ENCODE measurements at places on chromosomes 16 and 17.
A peak's percentile ranks its signal among the peaks of the same experiment; 100 is the strongest.

DNA sequence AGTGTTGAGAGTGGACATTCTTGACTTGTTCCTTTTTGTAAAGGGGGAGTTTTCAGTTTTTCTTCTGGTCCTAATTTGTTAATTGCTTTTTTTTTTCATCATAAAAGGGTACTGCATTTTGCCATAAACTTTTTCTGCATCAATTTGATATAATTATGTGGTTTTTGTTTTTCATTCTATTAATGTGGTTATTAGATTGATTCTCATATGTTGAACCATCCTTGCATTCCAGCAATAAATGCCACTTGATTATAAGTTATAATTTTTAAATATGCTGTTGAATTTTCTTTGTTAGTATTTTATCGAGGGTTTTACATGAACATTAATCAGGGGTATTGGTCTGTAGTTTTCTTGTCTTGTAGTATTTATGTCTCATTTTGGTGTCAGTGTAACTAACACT is 87.2 kb upstream of the SMIM36 start:
- DNase-seq: no peak

DNA sequence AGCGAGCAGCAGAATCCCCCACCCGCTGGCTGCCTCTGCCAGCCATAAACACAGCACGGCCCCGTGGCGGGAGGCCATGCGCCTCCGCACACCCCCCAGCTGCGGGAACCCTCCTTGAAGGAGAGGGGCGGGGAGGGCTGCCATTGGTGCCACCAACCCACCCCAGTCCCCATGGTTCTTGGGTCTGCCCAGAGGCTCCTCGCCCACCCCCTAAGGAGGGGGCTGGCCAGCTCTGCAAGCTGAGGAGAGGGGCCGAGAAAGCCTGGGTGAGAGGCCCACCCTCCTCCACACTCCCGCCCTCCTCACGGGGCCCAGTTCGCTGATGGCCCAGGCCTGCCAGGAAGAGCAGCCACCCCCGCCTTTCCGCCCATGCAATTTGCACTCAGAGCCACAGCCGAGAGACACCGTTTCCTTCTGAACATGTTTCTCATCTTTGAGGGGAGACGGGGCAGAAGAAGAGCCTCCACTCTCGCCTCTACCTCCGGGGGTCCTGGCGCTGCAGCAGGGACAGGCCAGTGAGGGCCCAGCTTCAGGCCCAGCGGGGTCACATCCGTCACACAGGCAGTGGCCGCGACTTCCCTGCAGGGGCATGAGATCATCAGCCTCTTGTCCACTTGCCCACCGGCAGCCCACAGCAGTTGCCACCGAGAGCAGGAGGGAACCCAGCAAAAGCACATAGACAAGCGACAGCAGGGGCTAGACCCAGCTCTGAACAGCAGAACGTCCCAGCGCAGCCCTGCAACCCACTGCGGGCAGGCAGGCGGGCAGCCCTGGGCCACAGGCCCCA is 23.0 kb downstream of the KATNB1 start:
- DNase-seq: no peak

DNA sequence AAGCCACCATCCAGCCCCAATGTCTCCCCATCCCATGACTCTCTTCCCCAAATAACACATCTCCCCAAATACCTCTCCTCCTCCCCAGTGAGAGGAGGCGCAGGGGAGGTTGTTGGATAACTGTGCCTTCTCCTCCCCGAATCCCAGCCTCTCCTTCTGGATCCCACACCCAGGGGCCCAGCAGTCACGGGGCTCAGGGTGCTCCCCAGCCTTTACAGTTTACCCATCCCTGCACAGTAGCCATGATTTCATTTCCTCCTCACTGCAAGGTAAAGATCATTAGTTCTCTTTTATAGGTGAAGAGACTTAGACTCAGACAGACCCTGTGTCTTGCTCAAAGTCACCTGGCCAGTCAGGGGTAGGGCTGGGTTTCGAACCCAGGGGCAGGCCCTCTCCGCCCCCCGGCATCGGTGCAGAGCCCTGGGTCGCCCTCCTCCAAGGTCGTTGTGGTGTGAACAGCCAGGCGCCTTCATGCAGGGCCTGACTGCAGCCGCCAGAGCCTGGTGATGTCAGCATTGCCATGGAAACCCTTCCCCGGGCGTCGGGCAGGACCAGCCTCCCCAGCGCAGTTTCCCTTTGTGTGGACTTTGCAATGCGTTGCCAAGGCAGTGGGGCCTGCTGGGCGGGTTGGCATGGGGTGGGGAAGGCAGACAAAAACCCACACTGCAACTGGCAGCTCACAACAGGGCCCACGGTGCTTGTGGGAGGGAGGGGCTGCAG is 53.3 kb upstream of the TOB1 start:
- peak; percentile 71 for DNase-seq

DNA sequence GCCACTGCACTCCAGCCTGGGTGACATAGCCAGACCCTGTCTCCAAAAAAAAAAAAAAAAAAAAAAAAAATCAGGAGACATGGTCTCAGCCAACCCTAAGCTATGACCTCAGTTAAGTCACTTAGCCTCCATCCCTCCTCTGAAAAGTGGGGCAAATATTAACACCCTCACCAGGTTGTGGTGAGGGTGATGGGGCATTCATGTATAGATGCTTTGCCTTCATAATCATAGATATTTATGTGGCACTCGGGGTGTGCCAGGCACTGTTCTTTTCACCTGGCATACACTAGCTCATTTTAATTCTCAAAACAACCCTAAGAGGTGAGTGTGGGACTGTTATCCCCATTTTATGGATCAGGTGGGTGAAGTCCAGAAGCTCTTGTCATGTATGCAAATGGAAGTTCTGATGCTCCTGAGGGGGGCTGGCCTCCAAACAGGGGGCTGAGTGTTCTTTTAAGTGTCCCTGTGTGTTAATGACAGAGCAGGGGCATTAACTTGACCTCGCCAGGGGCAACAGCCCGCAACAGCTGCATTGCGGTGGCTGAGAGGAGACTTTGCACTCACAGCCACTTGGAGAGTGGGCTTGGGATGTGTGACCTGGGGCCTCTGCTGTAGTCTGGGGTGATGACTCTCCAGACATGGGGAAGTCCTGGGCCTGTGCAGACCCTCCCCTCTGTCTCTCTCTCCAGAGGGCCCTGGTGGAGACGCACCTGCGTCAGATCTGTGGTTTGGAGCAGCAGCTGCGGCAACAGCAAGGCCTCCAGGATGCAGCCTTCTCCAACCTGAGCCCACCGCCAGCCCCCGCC is 4.1 kb downstream of the TBKBP1 start:
- DNase-seq: no peak

DNA sequence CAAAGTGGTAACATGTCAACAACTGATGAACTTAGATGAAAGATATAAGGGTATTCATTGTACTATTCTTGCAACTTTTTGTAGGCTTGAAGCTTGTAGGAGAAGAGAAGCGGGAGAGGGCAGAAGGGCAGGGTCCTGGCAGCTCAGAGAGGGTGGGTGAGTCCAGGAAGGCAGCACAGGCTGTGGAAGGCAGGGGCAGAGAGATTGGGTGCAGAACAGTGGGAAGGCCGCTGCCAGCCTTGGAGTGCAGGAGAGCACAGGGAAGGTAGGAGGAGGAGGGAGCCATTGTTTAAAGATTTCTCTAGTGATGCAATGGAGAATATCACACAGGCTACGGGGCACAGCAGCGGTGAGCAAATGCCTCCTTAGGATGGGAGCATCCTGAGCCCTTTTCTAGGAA is 104.3 kb downstream of the N4BP1 start:
- no peak for DNase-seq

- DNase-seq: no peak
Observed at GRCh38 chr16:17287166-17287800, 183.5 kb downstream of the XYLT1 start.

DNA sequence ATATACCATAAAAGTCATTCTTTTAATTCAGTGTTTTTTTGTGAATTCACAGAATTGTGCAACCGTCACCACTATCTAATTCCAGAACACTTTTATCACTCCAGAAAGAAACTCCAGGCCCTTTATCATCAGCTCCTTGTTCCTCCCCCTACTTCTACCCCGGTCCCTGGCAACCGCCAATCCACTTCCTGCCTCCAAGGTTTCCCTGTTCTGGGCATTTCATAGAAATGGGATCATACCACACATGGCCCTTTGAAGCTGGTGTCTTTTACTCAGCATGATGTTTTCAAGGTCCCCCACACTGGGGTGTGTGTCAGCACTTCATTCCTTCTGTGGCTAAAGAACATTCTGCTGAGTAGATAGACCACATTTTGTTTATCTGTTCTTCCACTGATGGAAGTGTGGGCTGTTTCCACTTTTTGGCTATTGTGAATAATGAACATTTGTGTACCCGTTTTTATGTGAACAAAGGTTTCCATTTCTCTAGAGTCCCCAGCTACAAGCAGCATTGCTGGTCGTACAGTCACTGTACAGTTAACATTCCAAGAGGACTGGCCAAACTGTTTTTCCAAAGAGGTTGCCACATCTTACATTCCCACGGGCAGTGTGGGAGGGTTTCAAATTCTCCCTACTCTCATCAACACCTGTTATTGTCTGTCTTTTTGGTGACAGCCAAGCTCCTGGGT is 75.8 kb upstream of the ZNF469 start:
- DNase-seq: no peak

Measured in stimulated activated CD8-positive, alpha-beta memory T cell treated with anti-CD3 and anti-CD28 coated beads, Interleukin-4, amount 100 ng/mL, for 1 hour (primary cell).